ENCODE measurements at places on chromosomes 11 and 22.

DNA sequence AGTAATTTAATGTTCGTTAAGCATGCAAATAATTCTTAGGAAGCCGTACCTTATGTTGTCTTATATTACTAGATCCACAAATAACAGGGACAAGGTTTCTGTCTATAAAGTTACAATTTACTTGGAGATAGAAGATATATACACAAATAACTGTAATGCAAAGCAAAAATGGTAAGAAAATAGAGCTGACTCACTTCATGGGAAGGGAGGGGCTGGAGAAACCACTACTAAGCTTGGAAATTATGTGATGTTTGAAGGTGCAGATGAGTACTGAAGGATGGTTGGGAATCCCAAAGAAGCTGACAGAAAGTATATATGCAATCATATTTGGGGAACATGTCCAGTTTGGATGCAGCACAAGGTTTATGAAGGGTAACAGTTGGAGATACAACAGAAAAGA lies 4.0 kb downstream of the NPAT start:
- no peak for DNase-seq

DNA sequence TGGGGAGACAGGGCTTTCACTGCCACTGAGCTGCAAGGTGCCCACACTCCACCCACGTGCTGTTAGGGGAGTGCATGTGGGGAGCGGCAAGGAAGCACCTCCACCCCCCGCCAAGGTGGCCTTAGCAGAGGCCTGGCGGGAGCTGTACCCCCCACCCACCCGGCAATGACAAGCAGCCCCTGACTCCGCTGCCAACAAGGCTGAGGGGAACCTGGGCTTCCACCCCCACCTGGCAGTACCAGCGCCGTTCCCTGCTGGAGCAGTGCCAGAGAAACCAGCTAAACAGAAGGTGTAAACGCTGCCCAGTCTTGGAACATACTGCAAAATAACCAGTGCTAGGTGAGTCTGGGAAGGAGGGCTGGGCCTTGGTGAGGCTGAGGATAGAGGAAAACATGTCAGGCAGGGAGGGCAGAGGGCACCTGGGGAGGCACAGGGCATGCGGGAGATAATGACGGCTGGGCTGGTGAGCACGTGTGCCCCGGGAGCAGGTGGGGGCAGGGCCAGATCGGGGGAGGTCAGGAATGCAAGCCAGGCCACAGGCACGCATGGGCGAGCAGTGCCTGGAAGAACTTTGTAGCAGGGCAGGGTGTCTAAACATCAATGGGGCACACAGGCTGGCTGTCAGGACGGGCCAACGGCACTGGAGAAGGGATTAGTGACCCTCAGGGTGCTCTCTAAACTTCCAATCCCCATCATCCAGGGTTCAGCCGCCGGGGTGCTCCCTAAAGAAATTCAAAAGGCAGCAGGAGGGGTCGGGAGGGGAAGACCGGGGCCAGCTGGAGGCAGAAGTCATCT lies 6.6 kb downstream of the CERK start:
- no peak for DNase-seq

- no peak for DNase-seq
Observed at GRCh38 chr22:17303441-17303839, 65.8 kb upstream of the CECR2 start.

DNA sequence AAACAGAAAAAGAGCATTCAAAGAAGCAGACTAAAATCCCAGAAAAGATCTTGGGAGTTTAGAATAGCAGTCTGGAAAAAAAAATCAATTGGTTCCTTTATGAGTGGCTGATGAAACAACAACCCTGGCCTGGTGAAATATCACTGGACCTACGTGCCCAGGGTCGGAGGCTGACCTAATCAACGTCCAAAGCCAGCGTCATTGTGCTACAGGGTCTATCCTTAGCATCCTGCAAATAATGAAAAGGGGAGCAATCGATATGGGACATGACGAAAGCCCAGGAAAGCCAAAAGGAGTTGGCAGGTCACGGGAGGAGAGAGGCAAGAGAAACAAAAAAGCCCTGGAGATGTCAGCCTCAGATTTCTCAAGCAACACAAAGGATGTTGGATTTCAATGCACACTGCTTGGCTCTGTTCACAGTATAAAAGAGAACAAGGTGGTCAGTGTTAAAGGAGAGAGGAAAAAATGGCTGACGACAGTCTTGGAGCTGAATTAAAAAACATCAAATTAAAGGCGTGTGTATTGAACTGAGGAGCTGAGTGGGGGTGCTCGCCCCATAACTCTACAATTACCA lies 148.8 kb downstream of the BLID start:
- no peak for DNase-seq

DNA sequence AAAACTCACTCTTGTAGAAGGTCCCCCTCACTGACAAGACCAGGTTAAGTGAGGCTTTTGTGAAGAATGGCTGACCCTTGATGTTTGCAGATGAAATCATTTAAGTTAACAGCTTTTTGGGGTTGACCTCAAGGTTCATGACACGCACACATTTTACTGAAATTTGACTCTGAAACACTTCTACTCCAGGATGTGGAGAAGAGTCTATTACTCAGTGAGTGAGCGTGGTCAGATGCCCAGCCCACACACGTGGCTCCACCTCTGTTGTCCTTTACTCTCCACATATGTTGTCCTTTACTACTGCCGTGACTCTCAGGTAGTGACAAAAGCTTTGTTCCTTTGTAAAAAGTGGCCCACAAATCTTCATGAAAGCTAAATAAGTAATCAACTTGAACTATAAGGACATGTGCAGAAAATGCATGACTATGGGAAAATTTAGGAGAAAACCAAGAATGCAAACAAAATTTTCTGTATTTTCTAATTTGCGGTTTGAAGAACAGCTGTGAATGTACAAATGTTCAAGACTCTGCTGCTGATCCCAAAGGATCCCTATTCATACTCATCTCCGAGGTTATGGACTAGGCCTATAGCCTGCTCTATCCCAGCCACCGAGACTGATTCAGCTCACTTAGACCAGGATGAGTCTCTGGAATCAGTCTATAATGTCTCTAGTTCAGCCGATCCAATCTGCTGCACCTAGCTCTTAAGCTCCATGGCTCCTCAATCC lies 22.4 kb downstream of the XRRA1 start:
- DNase-seq = no peak

DNA sequence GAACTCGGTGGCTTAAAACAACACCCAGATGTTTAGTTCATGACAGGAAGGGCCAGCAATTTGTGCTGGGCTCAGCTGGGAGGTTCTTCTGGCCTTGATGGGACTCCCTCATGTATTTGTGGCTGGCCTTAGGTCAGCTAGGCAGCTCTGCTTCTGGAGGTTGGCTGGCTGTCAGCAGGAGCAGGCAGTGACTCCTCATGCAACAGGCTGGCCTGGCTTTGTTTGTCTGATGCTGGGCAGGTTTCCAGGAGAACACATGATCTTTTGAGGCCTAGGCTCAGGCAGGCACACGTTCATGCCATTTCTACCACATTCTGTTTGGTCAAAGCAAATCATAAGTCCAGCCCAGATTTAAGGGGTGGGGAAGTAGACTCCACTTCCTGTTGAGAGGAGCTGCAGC lies 571.2 kb downstream of the TBC1D22A start:
- DNase-seq = no peak

DNA sequence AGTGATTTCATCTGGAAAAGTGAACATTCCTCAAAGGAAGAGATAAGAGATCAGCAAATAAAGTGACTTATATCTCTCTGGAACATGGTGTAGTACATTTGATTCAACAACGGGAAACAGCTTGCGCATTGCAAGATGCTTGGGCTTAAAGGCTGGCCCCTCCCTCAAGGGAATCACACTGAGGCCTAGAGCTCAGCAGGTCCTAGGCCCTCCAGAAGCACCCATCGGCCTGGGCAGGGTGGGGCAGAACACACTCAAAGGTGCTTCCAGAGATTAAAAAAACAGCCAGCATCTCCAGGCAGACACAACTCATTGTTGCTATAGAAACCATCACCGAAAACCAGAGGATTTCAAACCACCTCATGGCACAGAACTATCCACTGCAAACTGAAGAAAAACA lies 69.0 kb upstream of the ARFGAP3 start:
- DNase-seq = no peak

- DNase-seq = no peak
Observed at GRCh38 chr22:48712558-48713271, 1115.0 kb downstream of the BRD1 start.

DNA sequence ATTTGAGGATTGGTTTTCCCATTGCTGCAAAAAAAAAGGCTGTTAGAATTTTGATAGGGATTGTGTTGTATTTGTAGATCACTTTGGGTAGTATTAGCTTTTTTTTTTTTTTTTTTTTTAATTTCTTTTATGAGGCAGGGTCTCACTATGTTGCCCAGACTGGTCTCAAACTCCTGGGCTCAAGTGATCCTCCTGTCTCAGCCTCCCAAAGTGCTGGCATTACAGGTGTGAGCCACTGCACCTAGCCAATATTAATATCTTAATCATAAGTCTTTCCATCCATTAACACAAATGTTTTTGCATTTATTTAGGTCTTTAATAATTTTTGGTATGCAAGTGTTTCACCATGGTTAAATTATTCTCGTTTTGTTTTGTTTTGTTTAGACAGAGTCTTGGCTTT lies 23.0 kb upstream of the AIFM3 start:
- no peak for DNase-seq

- DNase-seq = no peak
Observed at GRCh38 chr22:49057910-49058309, 769.8 kb downstream of the BRD1 start.

DNA sequence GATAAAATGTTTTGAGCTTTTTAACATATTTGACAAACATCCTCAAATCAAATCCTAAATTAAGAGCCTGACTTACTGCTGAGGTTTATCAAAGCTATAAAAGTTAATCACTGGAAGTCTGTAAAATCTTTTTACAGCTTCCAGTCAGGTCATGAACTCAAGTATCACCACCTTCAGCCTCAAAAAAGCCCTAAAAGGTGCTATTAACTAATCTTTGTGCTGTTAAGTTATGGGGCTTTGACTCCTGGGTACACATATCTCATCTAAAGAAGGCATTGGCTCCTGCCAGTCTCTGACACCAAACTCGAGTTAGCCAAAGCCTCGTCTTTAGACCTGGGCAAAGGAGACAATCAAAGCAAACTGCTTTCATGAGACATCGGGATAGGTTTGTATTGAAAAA lies 34.0 kb upstream of the CBX6 start:
- no peak for DNase-seq

DNA sequence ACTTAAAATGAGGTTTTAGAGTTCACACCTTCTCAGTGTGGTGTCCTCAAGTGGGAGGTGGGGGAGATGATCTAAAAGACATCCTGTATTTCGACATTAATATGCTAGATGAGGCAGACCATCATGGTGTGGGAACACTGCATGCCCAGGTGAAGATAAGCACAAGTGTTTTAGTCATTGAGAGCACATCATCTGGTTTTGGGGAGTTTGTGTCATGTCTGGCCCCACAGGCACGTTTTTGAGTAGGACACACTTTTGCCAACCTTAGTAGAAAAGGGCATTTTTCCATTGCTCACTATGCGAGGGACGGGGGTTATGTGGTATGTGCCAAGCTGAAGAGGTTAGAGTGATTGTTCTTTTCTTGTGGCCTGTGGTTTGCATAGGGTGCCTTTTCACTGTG lies 189.3 kb downstream of the DBX1 start:
- DNase-seq = no peak

DNA sequence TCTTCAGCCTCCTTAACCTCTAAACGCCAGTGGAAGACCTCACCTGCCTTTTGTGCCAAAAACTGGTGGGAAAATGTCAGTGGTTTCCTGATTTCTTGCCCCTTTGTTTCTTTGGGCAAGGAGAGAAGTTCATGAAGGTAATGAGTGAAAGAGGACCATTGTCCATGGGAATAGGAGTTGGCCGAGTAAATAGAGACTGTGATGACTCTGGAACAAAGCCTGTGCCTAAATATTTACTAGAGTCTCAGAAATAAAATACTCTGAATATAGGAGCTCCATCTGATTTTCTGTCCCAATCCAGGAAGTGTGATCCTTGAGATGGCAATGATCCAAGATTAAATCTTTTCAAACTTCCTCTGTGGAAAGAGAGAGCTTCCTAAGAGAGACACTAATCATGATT lies 12.0 kb downstream of the SLC5A1 start:
- DNase-seq = no peak

GRCh38 chr22:36201630-36202319 lies at the start of gene APOL4:
APOL4 (minus strand) TSS chr22:36201809; CDS start chr22:36201734, 75 bp downstream.
- no peak for DNase-seq

- no peak for DNase-seq
Observed at GRCh38 chr11:11332141-11332710, 20.8 kb downstream of the CSNK2A3 start.

DNA sequence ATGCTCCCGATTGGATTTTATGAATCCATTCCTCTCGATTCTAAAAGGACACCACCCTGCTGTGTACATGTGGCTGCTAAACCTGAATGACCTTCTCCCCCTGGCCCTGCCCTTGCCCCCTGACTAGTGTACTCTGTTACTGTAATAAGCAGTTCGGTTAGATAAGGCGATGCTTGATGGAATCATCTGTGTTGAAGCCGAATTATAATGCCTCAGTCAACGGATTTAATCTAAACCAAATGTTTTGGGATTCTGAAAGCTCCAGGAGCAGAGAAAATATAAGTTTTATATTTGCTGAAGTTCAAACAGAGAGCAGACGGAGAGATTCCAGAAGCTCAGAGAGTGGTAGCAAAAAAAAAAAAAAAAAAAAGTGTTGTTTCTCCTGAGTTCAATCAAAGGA lies 275.4 kb upstream of the MPPED2 start:
- no peak for DNase-seq

- no peak for DNase-seq
Observed at GRCh38 chr11:19923626-19924025, 211.0 kb downstream of the NAV2 start.

DNA sequence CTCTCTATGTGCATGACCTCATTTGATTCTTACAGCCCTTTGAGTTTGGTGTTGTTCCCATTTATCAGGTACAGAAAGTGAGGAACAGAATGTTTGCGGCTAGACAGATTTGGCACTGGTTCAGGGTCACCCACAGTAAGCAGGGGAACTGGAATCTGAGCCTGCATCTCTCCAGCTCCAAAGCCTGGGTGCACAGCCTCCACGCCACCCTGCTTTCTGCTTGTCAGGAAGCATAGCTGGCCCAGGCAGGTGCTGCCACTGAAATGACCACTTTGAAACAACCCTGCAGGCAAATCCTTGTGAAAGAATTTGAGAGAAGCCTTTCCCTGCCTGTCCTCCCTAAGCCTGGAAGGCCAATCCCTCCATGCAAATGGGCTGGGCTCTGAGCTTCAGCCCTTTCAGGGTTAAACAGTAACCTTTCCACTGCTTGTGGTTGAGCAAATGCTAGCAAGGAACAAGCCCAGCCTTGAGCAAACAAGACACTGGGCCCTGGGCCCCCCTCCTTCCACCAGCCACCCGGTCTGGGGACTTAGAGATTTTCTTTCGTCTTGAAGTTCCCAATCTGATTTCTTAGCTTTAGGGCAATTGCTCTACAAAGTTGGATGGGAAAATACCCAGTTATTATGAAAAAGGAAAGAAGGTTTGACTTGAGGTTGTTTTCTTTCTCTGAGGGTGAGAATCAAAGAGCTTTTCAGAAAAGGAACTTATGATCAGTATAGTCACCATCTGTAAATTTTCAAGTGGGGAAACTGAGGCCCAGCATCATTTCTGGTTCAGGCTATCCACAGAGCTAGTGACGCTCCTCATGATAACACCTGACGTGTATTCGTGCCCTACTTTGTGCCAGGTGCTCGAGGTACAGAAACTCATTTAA lies 19.4 kb downstream of the EHF start:
- no peak for DNase-seq

Measured in amygdala (tissue), 56 donors.